ENCODE measurements at places on chromosomes 16 and 17.

DNA sequence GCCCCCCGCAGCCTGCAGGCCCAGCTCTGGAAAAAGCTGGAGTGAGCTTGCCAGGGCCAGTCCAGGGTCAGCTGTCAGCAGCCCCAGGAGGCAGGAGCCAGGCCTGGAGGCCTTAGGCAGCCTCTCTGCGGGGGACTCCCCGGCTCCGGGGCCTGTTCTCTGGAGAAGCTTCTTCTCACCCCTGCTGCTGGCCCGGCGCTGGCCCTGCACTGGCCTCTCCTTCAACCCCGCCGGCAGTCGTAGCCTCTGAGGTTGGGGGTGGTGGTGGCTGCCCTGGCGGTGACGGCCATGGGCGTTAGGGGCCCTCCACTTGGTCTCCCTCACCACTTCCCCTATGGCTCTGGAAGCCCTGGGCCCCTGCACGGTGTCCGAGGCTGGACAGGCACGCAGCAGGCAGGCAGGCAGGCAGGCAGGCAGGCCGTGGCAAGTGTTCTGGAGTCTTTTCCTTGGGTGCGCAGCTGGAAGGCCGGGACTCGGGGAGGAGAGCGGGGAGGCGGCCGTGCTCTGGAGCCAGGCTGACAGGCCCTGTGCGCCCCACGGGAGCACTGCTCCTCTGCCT is 2.1 kb downstream of the FOXF1 start:
- peak; percentile 32 for DNase-seq

DNA sequence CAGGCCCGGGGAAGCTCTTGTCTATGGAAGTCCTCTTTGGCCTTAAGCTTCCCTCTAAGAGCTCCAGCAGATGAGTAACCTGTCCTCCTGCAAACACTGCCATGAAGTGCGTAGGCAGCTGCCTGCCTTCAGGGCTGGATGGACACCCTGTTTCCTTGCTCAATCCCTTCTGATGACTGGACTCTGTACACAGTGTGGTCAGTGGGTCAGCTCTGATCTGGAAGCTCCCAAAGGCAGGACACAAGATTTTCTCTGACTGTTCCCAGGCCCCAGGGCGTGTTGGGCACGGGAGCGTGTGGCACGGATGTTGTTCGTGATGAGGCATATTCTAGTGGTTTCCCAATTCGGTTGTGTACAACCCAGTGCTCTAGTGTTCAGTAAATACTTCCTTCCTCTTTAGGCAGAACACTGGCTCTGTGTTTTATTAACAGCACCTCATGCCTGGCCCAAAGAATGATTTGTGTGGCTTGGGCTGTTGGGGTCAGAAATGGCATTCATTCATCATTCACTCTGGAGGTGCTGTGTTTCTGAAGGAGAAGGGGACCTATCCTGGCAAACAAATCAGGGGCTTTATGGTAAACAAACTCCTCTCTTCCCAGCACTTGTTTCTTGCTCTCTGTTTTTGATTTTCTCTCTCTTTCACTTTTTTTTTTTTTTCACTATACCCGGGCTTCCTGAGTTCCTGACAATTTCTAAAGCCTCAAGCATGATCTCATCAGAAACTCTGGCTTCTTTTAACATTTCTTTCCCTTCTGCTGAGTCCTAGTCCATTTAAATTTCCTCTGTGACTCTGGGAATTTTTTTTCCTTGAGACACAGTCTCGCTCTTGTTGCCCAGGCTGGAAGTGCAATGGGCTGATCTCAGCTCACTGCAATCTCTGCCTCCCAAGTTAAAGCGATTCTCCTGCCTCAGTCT is 12.0 kb upstream of the RNF157 start:
- peak; percentile 100 for DNase-seq

DNA sequence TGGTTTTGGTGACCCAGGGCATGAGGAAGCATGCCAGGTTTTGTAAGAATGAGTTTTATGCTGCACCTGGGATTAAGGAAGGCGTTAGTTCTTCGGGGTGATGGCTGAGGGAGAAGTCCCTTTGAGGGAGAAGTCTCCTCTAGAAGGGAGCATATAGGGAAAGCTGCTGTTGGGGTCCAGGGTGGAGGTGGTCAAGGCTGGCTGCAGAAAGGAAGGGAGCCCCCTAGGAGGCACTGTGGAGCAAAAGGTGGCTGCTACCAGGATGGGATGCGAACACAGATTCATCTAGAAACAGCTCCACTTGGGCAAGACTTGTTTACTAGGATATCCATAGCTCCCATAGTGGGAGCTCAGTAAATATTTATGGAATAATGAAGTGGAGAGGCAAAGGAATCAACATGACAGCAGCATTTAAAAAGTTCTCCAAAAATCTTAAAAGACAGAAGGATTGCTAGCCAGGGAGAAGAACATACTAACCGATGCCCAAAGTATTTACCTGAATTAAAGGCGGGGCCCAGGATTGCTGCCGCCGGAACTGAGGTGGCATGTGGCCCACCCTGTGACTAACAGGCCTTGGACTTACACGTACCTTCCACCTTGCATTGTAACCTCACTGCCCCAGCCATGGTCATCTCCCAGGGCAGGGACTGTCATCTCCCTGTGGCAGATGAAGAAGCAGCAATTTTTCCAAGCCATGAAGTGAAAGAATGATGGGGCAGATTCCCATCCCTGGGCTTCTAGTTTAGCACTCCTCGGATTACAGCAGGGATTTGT is 7.1 kb upstream of the LPCAT2 start:
- peak; percentile 42 for DNase-seq

DNA sequence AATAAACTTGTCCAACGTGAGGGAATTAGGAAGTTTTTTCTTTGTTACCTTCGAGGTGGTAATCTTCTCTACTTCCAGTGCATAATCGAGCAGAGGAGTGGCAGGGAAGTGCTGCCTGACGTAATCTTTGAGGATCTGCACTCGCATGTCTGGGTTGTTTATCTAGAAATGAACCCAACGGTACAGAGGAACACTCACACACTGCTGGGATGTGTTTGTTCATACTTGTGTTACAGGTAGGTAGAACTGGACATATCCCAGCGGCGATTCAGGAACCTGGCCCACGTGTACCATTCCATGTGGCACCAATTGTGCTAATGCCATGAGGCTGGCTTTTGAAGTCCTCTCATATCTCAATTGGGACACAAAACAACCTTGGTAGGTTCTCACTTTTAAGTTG is 4.2 kb upstream of the KLHL11 start:
- peak; percentile 19 for DNase-seq

Data from amniotic epithelial cell (primary cell).